ENCODE measurements at places on chromosomes 3 and 15.

GRCh38 chr15:58748040-58748851 lies 1.3 kb downstream of the ADAM10 start:
- peak; percentile 40 for DNase-seq

DNA sequence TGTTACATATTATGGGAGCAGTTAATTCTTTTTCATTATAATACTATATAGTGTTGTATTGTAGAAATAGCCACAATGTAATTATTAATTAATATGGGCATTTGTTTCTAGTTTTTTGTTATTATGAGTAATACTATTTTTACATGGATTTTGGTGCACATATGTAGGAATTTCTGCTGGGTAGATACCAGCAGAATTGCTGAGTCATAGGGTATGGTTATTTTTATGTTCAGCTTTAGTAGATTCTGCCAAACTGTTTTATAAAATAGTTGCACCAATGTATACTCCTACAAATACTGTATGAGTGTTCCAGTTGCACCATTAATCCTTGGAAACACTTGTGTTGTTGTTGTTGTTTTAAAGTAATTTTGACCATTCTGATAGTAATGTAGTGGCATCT lies 91.5 kb downstream of the SH3GL3 start:
- DNase-seq, result no peak

GRCh38 chr15:45734260-45734711 lies 99.5 kb downstream of the SQOR start:
- DNase-seq, result no peak

DNA sequence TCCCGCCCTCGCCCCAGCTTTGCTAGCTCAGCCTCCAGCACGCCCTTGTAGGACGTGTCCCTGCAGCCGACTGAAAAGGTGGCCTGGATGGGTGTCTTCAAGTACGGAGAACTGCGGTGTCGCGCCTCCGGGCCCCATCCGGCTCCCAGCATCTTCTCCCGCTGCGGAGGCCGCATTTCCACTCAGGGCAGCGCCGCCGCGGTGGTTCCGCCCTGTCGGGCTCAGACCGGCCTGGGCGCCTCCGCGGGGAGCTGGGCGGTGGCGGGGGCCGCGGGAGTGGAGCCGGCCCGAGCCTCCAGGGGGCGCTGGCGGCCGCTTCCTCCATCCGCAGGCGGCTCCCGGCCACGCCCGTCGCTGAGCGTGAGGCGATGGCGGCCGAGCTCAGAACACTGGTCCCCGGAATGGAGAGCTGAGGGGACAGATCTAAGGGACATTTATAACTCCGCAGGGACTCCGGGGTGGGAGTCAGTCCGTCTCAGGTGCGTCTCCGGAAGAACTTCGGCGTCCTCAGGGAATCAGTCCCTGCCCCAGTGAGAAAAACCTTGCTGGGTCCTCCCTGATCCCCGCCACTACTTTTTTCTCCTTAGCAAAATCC lies 13.6 kb upstream of the SMCO1 start:
- DNase-seq, result peak; percentile 94

GRCh38 chr3:153069598-153070510 lies 92.2 kb upstream of the RAP2B start:
- no peak for DNase-seq

- peak; percentile 60 for DNase-seq
These were observed 940 bp upstream of the ACY1 start for GRCh38 chr3:51982352-51982837.

DNA sequence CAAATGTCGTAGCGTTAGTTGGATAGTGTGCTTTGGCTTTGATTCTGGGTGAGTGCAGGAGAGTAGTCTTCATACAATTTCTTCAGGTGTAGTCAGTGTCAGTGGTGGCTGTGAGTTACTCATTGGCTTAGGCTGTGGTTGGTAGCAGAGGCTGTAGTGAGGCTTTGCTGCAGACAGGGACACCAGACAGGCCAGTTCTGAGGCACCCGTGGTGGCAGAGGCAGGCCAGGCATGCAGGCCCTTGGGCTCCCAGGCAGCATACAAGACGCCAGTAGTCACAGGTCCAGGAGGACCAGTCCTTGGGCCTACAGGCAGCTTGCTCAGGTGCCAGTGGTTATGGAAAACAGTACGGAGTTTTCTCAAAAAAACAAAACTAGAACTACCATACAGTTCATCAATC lies 61.3 kb downstream of the DMXL2 start:
- no peak for DNase-seq

- no peak for DNase-seq
These were observed 79.4 kb upstream of the CADPS start for GRCh38 chr3:62954580-62954979.

- DNase-seq, result no peak
These were observed 317.5 kb upstream of the SGO1 start for GRCh38 chr3:20503394-20504082.

DNA sequence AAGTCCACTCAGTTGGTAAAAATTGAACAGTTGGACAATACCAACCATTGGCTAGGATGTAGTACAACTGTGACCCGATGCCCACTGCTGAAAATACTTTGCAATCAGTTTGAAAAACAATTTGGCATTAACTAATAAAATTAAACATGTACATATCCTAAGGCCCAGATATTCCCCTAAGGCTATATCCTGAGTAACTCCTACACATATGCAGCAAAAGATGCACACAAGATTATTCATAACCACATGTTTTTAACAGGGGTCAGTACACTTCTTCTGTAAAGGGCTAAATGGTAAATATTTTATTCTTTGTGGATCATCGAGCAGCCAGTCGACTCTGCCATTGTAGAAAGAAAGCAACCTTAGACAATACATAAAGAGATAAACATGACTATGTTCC lies 116.3 kb downstream of the MEX3B start:
- no peak for DNase-seq

DNA sequence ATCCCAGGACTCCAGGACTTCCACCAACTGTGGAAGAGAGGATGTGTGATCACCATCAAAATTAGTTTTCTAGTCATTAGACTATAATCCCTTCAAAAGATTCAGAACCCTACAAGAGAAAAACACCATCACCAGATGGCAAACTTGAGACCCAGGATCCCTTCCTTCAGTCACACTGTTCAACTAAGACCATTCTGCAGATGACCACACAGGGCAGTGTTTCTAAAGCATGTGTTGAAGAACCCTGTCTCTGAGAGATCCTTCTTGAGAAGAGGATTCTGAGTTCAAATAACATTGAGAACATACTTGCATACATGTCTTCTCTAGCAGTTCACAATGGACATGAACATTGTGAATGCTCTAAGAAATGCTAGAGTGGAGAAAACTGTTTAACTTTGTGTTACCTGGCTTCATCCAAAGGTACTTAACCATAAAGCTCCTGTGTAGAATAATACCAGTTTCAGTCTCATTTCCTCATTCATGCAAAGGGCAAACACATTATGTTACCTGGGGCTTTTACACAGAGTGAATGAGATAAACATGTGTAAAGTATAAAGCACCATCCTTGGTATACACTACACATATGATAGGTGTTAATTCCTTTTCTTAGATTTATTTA lies 2.4 kb upstream of the ADGRG7 start:
- DNase-seq, result no peak

- no peak for DNase-seq
These were observed 233.1 kb upstream of the PLSCR5 start for GRCh38 chr3:146838221-146838620.

DNA sequence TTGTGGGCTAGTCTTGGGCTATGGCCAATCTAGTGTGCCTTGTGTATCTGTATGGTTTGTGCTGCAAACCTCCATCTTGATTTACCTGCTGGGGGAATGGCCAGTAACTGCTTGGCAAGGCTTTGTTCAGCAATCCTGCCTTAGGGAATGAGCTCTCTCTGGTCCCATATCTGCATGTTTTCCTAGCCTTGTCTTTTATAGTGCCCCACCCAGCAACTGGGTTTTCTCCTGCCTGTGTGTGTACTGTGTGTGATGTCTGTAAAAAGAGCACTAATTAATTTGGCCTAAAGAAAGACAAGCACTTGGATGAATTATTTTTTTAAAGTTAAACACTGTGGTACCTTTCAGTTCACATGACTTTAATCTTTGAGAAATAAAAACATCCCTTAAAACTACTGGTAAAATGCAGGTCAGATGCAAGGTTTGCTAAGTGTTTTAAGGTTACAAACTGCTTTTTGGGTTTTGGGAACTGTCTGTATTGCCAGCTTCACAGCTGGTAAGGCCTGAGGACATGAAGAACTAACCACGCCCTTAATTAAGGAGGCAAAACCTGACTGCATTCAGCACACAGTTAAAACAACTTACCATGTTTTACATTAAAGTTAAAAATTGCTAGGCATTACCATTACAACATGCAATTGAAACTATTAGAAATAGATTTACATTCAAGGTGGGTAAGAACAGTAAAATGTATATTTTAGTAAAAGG lies 1169.2 kb downstream of the OTOL1 start:
- DNase-seq, result no peak

GRCh38 chr3:182300266-182300665 lies 493.0 kb upstream of the ATP11B start:
- DNase-seq, result no peak

GRCh38 chr3:39791603-39792002 lies 17.8 kb upstream of the MYRIP start:
- DNase-seq, result no peak

DNA sequence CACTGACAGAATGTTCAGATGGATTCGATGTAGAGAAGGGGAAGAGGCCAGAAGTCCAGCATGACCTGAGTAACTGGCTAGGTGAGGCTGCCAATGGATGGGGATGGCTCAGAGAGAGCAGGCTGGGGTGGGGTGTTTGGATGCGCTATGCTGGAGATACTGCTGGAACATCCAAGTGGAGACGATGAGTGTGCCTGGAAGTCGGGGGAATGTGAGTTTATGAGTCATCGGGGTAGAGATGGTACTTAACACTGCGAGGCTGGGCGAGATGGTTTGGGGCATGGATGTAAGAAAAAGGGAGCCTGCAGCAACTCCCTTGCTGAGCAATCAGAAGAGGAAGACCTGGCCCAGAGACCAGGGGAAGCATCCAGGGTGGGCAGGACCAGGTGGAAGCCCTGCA lies 180.7 kb downstream of the SLCO3A1 start:
- no peak for DNase-seq

DNA sequence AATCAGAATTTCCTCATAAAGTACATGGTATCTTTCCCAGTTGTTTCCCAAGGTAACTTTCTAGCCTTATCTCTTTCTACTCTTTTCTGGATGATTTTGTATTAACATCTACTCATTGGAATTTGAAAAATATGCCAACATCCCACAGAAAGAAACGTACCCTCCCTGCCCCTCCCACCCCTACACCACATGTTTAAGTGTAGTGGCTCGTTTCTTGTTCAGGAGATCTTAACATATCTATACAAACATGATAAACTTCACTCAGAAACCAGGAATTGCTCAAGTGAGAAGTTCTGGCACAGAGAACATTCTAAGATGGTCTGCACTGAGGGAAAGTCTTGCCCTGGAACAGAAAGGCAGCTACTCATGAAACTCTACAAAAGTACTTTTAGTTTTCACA lies 404.7 kb downstream of the SOX2 start:
- DNase-seq, result no peak

DNA sequence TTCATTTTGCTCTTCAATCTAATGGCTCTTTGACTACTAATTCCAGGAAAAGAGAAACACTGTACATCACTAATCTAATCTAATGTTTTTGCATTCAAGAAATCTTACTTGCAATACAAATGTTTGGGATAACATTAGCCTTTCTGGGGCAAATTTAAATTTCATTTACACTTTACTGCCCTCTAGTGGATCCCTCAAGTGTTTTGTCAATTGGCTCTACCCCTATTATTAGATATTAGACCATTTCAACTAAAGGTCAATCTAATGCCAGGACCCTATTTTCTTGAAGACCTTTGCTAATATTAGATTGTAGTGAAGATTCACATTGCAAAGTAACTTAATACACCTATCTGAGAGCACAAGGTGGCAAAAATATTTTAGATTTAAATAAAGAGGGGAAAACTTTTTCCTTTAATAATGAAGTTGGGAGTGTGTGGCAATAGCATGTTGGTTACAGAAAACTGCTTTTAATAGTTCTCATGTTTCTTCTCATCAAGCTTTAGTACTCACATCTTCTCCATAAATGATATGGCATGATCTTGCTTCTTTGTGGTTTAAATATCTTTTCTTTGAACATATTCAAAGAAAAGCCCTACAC lies 5.0 kb downstream of the C2CD4A start:
- no peak for DNase-seq

DNA sequence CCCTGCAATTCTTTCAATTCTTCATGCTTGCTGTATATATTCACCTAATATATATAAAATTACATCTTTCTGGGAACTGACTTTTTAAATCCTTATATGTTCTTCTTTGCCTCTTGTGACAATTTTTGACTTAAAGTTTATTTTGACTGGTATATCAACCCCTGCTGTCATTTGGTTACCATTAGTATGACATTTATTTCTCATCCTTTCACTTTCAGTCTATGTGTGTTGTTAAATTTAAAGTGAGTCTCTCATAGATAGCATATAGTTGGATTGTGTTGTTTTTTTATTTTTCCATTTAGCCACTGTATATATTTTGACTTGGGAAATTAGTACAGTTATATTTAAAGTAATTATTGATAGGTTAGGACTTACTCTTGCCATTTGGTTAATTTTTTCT lies 194.9 kb downstream of the DPH6 start:
- DNase-seq, result no peak

DNA sequence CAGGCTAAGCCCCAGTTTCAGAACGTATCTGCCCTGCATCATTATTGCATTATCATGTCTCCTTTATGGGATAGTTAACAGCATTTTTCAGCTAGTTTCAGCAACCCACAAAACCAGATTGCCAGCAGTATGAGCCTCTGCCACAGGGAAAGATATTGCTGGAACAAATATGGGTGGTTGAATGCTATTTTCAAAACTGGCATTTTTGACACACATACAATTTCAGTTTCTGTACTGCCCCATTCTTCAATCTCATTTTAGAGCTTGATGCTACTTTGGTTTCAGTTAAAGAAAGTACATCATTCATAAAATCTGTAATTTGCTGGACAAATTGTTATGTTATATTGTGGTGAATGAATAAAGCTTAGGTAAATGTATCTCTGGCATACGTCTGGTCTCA lies 1037.5 kb downstream of the NAALADL2 start:
- DNase-seq, result no peak

DNA sequence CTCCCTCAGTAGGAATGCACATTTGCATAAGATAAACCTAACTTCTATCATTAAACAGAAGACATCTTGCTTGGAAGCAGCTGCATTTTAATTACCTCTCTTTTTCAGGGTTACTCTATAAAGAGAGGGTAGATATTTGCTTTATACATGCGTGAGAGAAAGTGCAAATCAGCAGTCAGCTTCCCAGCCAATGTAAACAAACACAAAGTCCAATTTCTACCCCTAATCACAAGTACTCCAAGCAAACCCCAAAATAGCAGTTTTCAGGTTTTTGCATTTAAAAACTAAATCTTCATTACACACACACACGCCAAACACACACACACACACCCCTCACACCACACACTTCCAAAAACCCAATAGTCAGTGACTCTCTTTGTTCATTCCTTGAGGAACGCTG lies 303.9 kb upstream of the ALCAM start:
- no peak for DNase-seq

DNA sequence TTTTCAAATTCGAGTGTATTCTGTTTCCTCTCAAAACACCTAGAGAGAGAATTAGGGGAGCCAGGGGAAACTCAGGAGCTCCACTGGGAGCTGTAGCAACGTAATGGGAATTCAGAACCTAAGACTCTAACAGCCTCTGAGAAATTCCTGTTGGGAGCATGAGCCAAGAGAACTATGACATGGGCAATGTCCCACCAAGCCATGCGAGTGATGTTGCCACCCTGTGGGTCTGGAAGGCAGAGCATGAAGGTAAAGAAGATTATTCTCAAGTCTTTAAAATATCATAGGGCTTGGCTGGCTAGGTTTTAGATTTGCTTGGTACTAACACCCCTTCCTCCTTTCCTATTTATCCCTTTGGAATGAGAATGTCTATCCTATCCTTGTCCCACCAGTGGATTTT lies 392.6 kb upstream of the ADAMTS9 start:
- no peak for DNase-seq

- DNase-seq, result no peak
These were observed 77.2 kb upstream of the TRPM1 start for GRCh38 chr15:31178705-31179104.
